ENCODE measurements at places on chromosomes 5 and 9.
A peak's percentile ranks its signal among the peaks of the same experiment; 100 is the strongest.

DNA sequence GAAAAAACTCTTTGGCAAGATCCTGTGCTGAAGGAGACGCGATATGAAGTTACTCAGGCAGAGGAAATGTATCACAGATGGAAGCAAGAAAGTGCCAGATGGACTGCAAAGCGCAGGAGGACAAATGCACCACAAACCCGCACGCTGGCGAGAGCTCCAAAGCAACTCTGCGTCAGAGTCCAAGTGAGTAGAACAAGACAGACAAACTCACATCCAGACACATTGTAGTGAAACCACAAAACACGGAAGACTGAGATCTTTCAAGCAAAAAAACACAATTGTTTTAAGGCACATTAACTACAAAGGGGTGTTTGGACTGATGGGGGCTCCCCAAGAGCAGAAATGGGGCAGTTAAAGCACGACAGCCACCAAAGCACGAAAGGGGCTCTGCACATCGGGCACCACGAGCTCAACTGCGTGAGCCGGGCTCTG is 39.2 kb upstream of the NKD2 start:
- no peak for DNase-seq

DNA sequence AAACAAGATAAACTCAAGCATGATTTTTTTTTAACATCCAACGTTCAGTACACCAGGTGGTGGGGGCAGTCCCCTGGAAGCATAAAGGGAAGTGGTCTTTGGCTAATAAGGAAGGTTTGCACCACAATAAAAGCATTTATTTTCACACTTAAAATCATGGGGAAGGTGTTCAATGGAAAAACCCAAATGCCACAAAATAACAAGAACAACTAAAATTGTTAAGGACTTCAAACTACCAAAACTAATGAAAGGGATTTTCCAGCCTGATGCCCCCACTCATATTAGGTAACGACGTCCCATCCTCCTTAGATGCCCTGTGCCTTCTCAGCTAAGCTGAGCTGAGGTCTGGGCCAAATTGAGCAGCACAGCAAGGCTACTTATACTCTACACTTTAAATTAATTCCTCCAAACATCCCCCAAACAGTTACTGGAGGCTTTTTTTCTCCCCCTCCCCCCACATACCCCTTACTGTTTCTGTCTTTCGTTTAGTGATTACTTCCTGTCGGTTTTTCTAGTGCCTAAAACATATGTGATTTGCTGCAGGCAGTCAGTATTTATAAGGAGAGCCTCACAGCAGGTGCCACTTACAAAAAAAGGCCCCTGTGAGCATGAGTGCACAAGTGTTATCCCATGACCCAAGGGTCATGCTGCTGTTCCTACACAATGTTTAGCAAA is 259.7 kb upstream of the ZNF608 start:
- no peak for DNase-seq

- DNase-seq, result no peak
These were observed 24.1 kb downstream of the HRH2 start for GRCh38 chr5:175681968-175682340.

- DNase-seq, result no peak
These were observed 23.4 kb downstream of the SPAAR start for GRCh38 chr9:35932735-35933134.

GRCh38 chr5:141529002-141529401 is 40.1 kb downstream of the PCDHGC5 start:
- DNase-seq, result no peak

DNA sequence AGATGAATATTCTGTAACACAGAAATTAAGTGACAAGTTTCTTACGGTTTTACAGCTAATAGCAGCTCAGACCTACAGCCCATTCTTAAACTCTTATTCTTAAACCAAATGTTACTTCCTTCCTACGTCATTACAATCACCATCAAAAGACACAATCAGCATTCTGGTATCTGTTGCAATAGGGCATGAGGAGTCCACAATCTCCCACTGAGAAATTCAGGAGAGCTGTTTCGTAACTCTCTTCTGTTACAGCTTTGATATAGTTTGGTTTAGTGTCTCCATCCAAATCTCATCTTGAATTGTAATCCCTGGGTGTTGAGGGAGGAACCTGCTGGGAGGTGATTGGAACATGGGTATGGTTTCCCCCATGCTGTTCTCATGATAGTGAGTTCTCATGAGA is 163.4 kb downstream of the GAS1 start:
- DNase-seq, result no peak

DNA sequence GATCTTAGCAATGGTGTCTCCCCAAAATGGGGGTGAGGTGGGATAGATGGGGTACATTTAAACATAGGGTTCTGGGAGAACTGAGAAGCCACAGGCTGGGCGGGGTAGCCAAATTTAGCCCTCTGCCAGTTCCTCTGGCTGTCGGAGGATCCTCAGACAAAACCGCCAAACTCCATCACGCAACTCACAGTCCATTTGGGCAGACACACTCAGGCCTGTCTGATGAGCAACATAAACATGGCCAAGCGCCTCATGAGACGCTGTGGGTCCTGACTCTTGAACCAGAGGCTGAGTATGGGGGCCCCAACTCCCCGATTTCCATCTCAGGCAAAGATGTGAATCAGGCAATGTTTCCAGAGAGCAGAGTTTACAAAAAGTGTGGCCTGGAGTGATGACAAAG is 162.3 kb downstream of the FGF18 start:
- no peak for DNase-seq

DNA sequence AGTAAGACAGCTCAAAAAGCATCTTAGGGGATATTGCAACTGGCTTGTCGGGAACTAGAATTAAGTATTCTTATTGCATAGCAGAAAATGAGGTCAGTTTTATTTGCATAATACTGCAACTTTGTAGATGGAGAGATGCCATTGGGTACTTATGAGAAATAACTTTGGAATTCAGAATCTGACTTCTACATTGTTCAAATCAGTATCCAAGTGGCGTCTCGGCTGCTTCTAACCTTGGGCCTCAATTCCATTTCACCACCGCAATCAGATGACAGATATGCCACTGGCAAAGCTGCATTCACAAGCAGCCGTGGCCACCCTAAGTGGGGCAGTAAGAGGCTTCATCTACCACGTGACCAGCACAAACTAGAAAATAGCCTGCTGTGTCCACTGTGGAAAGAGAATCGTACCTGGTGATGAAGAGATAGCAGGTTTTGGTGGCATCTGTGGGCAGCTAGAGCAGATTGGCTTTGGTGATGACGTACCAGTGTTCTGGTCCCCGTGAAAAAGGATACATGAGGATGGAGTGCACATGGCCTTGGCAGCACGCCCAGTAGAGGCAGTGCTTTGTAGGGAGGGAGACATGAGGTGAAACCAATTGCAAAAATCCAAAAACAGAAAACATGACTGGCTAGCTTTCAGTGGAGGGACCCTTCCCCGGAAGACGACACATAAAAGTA is 116.6 kb downstream of the KLHL3 start:
- no peak for DNase-seq

- DNase-seq, result no peak
These were observed 7.4 kb upstream of the GSN start for GRCh38 chr9:121260457-121261106.

- DNase-seq, result no peak
These were observed 123.4 kb upstream of the RETREG1 start for GRCh38 chr5:16740066-16740810.

DNA sequence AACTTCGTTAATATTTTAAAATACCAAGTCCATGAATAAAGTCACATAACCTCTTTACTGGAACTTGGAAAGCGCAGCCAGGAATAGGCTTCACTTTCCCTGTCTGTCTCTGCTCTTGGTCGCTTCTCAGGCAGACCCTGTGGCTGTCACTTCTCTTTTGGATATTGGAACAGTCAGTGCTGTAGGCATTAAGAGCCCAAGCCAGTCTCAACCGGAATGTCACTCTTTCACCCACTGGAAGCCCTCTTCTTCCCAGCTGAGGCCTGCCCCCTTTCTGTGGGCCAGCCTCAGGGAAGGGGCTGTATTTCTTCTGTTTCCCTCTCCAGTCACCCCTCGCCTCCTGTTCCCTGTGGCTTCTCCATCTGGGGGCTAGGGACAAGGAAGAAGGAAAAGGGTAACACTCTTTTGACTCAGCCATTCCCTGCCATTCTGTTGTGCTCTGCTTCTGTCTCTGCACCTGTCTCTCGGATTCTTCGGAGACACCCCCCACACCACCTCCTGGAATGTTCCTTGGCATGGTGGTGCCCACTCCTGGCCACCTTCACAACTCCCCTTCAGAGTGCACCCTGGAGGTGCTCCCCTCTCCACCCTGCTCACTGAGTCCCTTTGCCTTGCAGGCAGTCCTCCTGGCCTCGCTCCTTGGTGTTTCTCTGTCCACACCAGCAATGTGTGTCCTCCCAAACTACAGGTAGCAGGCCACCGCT is 103.4 kb downstream of the TRIO start:
- DNase-seq, result no peak

GRCh38 chr5:164504141-164504772 is 998.8 kb downstream of the MAT2B start:
- peak; percentile 63 for DNase-seq

- DNase-seq, result no peak
These were observed 277.4 kb downstream of the SLCO4C1 start for GRCh38 chr5:102018690-102019089.

- no peak for DNase-seq
These were observed 341.6 kb upstream of the PCSK5 start for GRCh38 chr9:75548871-75549270.

DNA sequence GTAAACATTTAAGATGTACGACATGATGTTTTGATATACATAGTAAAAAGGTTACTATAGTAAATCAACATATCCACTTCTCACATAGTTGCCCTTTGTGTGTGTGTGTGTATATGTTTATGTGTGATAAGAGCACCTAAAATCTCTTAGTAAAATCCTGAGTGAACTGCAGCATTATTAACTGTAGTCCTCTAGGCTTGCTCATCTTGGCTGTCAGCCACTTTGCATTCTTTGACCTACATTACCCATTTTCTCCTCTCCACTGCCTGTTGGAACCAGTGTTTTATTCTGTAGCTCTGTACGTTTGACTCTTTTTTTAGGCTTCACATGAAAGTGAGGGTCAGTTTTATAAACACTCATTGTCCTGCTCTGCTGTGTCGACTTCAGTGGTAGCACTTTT is 24.4 kb downstream of the C5orf22 start:
- DNase-seq, result no peak

DNA sequence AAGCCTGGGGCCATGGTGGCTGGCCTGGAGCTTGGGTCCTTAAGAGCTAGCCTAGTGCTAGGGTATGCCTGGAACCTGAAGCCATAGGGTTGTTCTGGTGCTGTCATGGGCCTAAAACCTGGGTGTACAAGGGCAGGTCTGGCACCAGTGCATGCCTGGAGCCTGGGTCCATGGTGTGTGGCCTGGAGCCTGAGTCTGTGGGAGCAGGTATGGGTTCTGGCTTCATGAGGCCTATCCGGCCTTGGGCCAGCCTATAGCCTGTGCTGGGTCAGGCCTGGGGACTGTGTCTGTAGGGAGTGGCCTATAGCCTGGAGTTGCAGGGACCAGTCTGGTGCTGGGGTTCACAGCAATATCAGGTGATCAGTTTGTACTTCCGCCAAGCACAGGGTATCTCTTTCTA is 347.2 kb upstream of the MEF2C start:
- DNase-seq, result no peak

GRCh38 chr5:133854554-133854953 is 113.9 kb downstream of the C5orf15 start:
- DNase-seq, result no peak

DNA sequence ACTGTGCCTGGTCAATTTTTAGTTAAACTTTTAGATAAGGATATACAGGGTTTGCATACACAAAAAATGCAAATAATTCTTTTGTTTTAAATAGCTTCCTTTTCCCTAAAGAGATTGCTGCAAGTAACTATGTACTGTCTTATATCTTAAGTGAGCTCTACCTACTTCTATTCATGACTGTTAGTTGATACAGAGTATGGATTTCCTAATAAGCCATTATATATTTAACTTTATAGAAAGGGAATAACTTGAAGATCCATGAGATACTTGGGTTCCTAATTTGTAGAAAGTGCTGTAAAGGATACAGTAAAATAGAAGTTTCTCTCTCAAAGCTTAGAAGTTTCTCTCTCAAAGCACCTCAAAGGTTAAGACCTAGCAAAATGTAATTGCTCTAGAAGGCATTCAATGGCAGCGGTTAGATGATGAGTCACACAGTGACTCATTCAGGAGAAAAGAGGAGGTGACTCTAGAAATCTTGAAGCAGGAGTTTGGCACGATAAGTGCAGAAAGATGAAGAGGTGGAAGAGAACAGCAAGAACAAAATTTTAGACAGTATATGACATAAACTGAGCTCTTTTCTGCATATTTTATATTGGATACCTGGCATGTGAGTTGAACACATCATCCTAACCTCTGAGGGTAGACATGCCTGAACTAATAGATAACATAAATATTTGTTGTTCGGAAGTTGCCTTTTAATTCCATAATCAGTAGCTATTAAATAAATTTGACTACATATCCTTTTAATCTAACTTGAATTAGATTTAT is 5.5 kb upstream of the DNAJC21 start:
- DNase-seq, result peak; percentile 85

Measured in hematopoietic multipotent progenitor cell treated with erythropoietin and hydrocortisone succinate and interleukin-3 and kit ligand, for 8 days (in vitro differentiated cells).